K562 (cell line): ENCODE measurements at places on chromosomes 2 and 18. TPM values are rescaled to one million over a fixed set of nuclear protein-coding genes. Genes with fewer than 3 reads are reported as not detected.

Gene SERPINB7
- not detected in 2 replicates for polyA plus RNA-seq

Gene PRKD3
- 12.1 and 12.3 TPM in 2 replicates for polyA plus RNA-seq

Gene BOLL
- polyA plus RNA-seq = 0.09 and 0.12 TPM in 2 replicates

Gene SIX3
- not detected in 2 replicates for polyA plus RNA-seq

Gene TLX2
- not detected in 2 replicates for polyA plus RNA-seq

Gene SEMA4C
- 35.5 and 36.2 TPM in 2 replicates for polyA plus RNA-seq

Gene FEV
- polyA plus RNA-seq = 0.78 and 1.7 TPM in 2 replicates

GRCh38 chr2:105313877-105314276 lies 15.7 kb downstream of the TGFBRAP1 start:
- no peak overlapping the region for H3K27ac ChIP-seq
- H3K27me3 ChIP-seq = no peaks in the 10 kb centered on the region
- no peak for DNase-seq
- H3K36me3 ChIP-seq = peaks cover under 1% of the 10 kb centered on the region; the same call in 1 of the 3 replicates
- H3K4me3 ChIP-seq = no peak overlapping the region
- no peaks in the 10 kb centered on the region for H3K4me1 ChIP-seq

GRCh38 chr2:85753525-85754312 lies at the start of gene ATOH8:
Gene ATOH8, plus strand, starts transcription at chr2:85753991. Its CDS starts 199 bp downstream, at chr2:85754190.
- DNase-seq = peak; percentile 14
- peaks cover 74% of the 10 kb centered on the region for H3K27me3 ChIP-seq
- H3K4me1 ChIP-seq = peaks cover 22% of the 10 kb centered on the region
- no peak within 1 kb of the TSS for H3K27ac ChIP-seq

- peaks cover 44% of the 10 kb centered on the region; the same call in 2 of the 3 replicates for H3K36me3 ChIP-seq
- H3K4me3 ChIP-seq = no peak overlapping the region
- no peaks in the 10 kb centered on the region for H3K4me1 ChIP-seq
- H3K27ac ChIP-seq = no peak overlapping the region
- H3K27me3 ChIP-seq = no peaks in the 10 kb centered on the region
- no peak for DNase-seq
Measured at GRCh38 chr2:15348636-15349035, 212.5 kb downstream of the NBAS start.

GRCh38 chr18:51712821-51713220 lies 515.3 kb upstream of the MEX3C start:
- H3K27me3 ChIP-seq = no peaks in the 10 kb centered on the region
- no peak for DNase-seq
- H3K4me1 ChIP-seq = no peaks in the 10 kb centered on the region
- no peaks in the 10 kb centered on the region for H3K36me3 ChIP-seq

DNA sequence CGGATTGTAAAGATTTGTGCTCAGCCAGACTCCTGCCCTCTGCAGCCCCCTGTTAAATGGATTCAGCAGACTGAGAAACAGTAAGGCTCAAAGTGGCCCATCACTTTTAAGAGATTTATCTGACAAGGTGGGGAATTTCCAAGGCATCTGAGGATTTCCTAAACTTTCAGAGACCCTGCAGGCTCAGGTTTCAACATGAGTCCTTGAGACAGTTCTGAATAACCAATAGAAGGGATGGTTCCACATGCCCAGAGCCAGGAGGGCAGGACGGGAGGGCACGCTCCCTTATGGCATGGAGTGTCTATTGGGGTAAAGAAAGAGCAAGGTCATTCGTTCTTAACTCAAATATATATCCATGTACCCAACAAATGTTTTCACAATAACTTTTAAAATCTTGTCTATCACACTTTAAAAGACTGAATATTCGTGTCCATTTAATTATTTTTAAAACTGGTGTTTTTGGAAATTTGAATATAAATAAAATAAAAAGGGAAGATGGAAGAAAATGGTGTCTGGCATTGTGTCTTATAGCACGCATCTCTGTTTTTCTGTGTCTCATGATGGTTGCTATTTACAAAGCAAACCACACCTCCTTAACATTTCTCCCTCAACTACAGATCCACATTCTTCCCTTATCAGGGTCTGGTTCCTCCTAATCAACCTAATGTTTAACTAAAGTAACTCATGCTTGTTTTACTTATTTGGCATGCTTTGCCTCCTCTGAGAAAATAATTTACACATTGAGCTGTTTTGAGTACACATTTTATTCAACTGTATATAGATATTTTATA lies 56.0 kb upstream of the DSG1 start:
- no peak for DNase-seq
- H3K27me3 ChIP-seq = no peaks in the 10 kb centered on the region
- no peaks in the 10 kb centered on the region for H3K4me1 ChIP-seq

- no peak for DNase-seq
- H3K36me3 ChIP-seq = peaks cover 8% of the 10 kb centered on the region; the same call in 2 of the 3 replicates
- H3K4me1 ChIP-seq = no peaks in the 10 kb centered on the region
Measured at GRCh38 chr2:241379481-241380480, 23.7 kb downstream of the FARP2 start.

- no peaks in the 10 kb centered on the region for H3K4me1 ChIP-seq
- peaks cover 24% of the 10 kb centered on the region for H3K36me3 ChIP-seq
- H3K4me3 ChIP-seq = no peak overlapping the region
- H3K27me3 ChIP-seq = no peaks in the 10 kb centered on the region
- H3K27ac ChIP-seq = no peak overlapping the region
- no peak for DNase-seq
Measured at GRCh38 chr2:9403924-9404323, 19.4 kb downstream of the ITGB1BP1 start.

DNA sequence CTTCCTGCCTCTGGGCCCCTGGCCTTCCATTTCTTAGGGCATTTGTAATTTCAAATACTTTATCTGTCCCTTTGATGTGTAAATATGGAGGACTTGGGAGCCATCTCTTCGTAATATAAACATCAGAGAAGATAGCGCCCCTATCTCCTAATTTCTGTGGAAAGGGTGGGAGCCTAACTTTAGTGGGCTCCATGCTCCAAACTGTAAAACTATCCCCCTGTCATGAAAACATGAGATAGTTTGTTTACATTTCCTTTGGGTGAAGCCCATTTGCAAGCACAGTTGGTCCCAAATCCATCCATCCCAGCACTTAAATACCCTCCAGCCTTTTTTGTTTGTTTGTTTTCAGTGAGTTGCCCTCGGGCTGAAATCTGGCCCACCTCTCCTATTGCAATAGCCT lies 782.6 kb upstream of the FSHR start:
- no peaks in the 10 kb centered on the region for H3K27me3 ChIP-seq
- no peaks in the 10 kb centered on the region for H3K4me1 ChIP-seq
- H3K36me3 ChIP-seq = no peaks in the 10 kb centered on the region
- H3K27ac ChIP-seq = no peak overlapping the region

DNA sequence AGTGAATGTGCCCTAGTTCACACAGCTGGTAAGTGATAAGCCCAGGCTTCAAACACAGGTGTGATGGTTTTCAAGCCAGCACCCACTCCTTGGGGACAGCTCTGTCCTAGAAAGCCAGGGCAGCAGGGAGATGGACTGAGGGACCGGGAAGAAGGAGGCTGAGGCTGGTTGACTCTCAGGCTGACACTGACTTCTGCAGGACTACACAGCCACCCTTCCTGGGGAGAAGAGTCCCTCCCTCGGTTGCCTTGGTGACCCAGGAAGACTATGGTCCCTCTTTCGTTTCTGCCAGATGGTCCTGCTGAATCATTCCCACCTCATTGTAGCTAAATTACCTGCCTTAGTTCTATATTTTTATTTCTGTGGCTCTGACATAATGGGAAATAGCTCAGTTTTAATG lies 11.3 kb upstream of the FSHR start:
- no peak overlapping the region for H3K4me3 ChIP-seq
- DNase-seq = no peak
- no peaks in the 10 kb centered on the region for H3K4me1 ChIP-seq
